CMK (cell line): ENCODE measurements at places on chromosomes 2 and 18.

- no peak for DNase-seq
Observed at GRCh38 chr18:32093523-32093922, 1.8 kb downstream of the RNF138 start.

DNA sequence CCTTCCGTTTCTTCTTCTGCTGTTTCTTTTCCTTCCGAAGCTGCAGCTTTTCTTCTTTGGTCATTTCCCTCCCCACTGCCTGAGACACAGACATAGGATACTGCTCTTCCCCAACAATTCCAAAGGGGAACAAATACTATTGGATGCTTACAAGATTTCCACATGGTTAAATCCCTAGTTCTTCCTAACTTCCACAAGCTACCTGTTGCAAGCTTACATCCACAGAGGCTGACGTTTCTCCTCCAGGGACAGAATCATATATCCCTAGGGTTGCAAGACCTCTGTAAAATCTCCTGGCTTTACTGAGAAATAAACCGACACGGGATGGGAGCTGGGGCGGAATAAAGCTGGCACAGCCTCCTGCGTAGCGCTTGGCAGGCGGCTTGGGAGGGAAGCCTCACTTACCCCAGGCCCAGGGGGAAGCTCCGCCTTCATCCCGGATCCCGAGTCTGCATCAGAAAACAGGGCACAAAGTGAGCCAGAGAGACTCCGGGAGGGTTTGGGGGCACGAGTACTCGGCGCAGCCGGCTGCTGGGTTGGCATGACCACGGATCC, 590 bp downstream of the EIF2B4 start:
- DNase-seq = no peak

- no peak for DNase-seq
Observed at GRCh38 chr2:242063850-242064249, 194.3 kb downstream of the RTP5 start.

- DNase-seq = no peak
Observed at GRCh38 chr2:152359573-152360363, 24.8 kb downstream of the FMNL2 start.

DNA sequence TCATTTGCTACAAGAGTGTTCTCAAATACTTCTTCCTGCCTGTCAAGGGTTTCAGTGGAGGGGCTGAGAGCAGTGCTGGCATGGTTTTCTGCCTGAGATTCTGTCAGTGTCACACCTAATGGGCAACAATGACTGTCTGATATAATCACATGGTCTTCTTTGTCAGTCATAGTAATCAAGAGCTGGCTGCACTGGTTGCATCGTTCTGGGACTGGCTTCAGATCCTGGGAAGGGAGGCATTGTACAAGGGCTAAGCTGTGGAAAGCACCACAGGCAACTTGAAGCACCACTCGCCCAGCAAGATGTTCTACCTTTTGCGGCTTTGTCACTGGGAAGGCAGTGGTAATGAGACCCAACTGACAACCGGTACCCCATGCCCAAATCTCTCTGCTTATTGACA, 19.6 kb downstream of the ALS2 start:
- DNase-seq = no peak

GRCh38 chr18:57035590-57035989, 111.3 kb upstream of the BOD1L2 start:
- DNase-seq = no peak
